Hepatocyte (in vitro differentiated cells): ENCODE measurements at places on chromosomes 1 and 21. TPM values are rescaled to one million over a fixed set of nuclear protein-coding genes. Genes with fewer than 3 reads are reported as not detected.

- no peak for DNase-seq
Observed at GRCh38 chr1:248851390-248851789, 7.5 kb downstream of the ZNF692 start.

DNA sequence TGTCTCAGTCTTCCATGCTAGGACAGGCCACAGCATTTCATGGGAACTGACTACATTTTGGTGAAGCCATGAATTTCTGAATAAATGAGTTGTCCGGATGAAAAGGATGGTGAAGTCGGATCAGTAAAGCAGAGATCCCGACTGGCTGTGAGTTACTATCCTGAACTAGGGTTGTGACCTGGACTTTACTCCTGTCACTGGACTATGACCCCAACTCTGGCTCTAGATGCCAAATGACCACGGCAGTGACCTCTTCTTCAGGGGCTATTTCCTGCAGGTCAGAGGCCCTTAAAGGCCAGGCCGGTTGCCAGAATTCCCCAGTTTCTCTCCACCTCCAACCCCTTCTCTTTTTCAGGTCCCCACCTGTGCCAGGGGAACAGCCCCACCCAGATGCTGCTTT, 1.7 kb upstream of the NECTIN4 start:
- no peak for DNase-seq

DNA sequence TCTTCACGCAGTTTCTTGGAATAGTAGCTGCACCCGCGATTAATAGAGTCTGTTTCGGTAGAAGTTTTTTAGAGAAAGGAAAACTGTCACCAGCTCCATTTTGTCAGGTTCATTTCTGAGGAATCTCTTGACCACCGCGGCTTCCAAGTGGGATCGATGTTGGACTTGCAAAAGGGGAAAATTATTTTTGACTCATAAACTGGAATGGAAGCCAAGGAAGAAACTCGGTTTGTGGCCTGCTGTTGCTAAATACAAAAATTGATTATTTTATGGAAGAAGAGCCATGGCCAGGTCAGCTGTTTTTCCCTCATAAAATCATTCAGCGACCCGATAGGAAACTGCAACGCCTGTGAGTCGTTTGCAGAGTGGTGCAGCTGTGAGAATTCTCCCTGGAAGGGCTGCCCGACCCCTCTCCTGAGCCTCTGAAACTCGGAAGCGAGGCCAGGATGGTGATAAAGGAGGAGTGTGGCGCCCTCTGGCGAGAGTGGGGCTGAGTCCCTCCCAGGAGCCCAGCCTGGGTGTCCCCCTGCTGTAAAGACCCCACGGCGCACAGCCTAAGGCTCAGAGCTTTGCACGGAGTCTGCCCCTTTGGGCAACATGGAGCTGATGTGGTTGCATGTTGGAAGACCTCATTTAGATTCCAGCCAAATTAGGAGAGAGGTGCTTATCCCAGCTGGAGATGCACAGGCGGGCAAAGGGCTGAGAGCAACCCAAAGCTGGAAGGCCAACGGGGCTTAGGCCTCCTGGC, 83.6 kb upstream of the SLC25A33 start:
- peak; percentile 77 for DNase-seq

DNA sequence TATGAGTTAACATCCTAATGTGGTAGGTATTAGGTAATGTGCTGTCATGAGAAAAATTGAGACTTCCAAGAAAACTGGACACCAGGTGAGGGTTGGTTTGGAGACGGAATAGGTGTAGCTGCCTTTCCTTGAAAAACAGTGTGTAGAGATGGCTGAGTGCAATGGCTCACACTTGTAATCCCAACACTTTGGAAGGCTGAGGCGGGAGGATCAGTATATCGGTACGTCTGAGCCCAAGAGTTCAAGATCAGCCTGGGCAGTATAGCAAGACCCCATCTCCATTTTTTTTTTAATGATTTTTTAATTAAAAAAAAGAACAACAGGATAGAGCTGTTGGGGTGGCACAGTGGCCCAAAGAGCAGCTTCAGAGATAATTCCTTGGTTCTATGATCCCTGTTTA, 6.8 kb upstream of the PPP1R8 start:
- no peak for DNase-seq

GRCh38 chr1:37685722-37686121, 6.6 kb upstream of the CDCA8 start:
- no peak for DNase-seq

Gene YY1AP1
- 27.6 and 35.4 TPM in 2 replicates for polyA plus RNA-seq

DNA sequence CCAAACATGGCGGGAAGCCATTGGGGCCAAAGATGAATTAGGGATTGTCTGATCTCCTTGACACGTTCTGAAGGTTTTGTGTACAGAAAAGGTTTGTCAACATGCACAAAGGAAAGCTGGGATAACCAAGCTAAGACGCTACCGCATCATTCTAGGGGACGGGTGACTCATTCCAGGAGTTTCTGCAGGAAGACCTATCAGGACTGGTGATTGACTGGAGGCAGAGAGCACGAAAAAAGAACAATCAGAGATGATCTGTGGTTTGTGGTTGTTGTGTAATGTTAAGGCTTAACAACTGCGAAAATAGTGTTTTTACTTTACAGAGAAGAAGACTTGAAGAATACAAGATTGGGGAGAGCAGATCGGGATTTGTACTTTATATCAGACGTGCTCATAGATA, 22.2 kb upstream of the ERG start:
- no peak for DNase-seq

Gene HSD3B1
- 38.3 and 44.8 TPM in 2 replicates for polyA plus RNA-seq
